Left ventricle myocardium inferior (tissue), 1 donor: ENCODE measurements at places on chromosomes 5 and 9. TPM values are rescaled to one million over a fixed set of nuclear protein-coding genes. Genes with fewer than 3 reads are reported as not detected.

GRCh38 chr9:136372561-136373299 lies 739 bp downstream of the CARD9 start:
- peak; percentile 67 for DNase-seq

DNA sequence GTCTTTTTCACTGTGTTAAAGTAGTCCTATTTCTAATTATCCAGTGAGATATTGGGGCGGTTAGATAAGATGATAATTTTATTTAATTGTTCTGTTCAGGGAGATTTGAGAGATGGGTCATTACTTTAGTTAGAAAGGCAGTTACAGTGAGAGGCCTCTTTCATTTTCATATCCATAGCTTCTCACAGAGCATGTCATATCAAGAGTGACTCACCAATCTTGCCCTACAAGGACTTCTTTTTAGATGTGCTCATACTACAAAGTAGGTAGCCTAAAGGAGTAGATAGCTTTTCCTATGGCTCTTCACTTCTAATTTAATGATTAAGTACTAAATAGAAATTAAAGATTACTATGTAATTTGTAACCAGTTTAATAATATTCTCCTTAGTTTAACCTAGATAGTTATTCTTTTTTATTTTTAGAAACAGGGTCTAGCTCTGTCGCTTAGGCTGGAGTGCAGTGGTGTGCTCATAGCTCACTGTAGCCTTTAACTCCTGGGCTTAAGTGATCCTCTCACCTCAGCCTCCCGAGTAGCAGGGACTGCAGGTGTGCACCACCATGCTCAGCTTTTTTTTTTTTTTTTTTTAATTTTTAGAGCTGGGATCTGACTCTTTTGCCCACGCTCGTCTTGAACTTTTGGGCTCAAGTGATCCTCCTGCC lies 71.0 kb downstream of the FER start:
- no peak for DNase-seq

DNA sequence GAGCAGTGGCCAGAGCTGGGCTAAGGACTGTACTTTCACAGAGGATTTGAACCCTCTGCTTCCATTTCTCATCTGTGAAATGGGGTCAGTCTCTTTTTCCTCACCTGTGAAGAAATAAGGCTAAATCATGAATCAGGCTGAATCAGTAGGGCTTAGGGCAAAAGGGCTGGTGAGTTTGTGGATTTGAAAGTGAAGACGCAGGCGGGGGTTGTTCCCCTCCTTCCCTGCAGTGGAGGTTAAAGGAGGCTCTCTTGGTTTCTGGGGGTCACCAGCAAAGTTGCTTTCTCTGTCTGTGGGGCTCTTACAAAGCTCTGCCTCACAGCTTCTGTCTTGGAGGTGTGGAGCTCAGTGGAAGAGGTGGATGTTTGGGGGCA lies 17.6 kb upstream of the NDST1 start:
- no peak for DNase-seq

DNA sequence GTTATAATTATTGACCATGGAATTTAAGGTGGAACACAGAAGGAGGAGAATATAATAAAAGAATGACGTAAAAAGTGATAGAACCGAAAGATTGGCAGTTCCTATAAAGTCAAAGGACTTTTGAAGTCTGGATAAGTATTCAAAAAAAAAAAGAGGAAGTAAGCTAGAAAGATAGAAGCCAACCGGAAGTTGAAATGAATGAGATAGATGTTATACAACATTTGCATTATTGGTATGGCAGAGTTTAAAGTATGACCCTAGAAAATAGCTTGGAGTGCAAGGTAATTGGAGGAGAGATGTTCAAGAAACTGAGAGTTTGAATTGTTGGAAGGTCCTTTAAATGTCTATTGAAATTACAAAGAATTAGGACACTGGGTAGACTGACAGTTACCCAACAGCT lies 293.6 kb downstream of the FER start:
- DNase-seq, result no peak

DNA sequence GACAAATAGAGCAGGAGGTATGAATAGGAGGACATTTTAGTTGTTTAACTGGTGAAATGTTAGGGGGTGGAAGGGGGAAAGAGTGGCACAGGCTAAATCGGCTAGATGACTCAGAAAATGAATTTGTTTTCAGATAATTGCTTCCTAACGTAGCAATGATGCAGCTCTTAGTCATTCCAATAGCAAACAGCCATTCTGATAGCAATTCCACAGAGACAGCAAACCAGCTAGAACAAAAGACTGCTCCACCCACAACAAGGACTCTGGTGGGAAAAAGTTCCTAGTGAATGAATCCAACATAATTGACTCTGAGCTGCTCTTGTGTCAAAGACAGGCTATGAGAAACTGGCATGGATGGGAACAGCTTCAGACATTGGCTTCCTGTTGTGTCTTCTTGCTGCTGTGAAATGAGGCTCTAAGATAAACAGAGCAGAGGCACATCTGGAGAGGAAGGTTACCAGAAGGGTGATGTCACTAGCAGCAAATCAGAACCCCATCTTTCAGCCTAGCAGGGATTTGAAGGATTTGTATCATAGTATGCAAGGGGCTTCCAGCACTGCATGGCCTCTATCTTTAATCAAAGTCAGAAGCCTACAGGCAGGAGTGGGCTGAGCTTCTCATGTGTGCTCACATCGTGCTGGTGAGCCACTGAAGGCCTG lies 28.1 kb upstream of the F2RL1 start:
- DNase-seq, result no peak

The MLANA gene
- total RNA-seq, result not detected

- no peak for DNase-seq
Measured at GRCh38 chr9:114682846-114683245, 854 bp upstream of the TEX48 start.

GRCh38 chr5:180599590-180599914 lies 8.3 kb upstream of the SCGB3A1 start:
- DNase-seq, result no peak

The CCIN gene
- not detected for total RNA-seq

The TSSK1B gene
- not detected for total RNA-seq

The LCN1 gene
- not detected for total RNA-seq

GRCh38 chr5:75668445-75668844 lies 48.8 kb downstream of the POC5 start:
- no peak for DNase-seq

DNA sequence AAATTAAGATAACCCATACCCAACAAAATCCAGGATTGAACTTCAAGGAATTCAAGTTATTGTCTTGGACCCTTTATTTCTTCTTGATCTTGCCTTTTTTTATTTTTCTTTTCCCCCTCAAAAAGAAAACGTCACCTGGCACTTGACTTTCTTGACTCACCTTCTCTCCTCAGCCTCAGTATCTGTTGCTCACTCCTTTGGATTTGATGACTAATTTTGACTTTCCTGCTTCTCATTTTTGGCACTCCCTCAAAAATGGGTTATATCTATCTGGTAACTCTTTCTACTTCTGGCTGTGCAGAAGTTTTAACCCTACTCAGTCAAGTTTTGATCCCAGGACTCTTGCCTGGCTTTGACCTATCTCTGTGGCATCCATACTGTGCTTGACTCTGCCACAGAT lies 66.6 kb upstream of the SPATA31D4 start:
- DNase-seq, result no peak

DNA sequence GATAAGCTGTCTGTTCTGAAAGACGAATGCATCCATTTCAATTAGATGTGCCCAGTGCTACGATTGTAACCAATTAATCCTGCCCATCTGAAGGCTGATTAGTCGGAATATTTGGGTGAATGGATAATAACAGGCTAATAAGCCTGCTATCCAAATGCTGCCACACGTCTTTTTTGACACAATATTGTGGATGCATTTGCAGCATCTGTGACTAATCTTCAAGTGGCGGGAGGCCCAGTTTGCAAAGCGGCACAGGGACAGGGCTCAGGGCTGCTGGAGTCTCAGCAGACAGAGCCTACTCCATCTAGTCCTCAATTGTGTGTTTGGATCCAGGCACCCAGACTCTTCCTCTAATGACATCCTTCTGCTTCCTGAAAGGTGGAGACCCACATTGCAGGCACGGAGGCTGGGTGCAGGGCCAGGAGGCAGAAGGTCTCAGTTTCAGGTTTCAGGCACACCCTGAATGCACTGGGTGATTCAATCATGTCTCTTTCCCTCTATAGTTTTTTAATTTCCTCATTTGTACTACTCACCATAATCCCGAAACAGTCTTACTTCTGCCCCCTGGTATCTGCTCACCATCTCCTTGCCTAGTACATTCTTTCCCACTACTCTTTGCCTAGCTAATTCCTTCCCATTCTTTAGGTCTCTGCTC lies 169.6 kb downstream of the ASTN2 start:
- no peak for DNase-seq

GRCh38 chr9:113184539-113184938 lies 33.7 kb downstream of the SLC31A2 start:
- DNase-seq, result no peak

The NDUFS4 gene
- 187 TPM for total RNA-seq

- no peak for DNase-seq
Measured at GRCh38 chr5:169826618-169827017, 153.7 kb downstream of the INSYN2B start.

The FGF18 gene
- total RNA-seq, result 30.4 TPM

- peak; percentile 56 for DNase-seq
Measured at GRCh38 chr5:74206579-74207550, 433.7 kb downstream of the ENC1 start.

GRCh38 chr5:168261227-168261571 lies 30.2 kb upstream of the WWC1 start:
- peak; percentile 35 for DNase-seq

- DNase-seq, result no peak
Measured at GRCh38 chr5:66808663-66809062, 212.5 kb downstream of the MAST4 start.

- DNase-seq, result peak; percentile 22
Measured at GRCh38 chr9:5582835-5583195, 46.1 kb upstream of the RIC1 start.

The LMNB1 gene
- 1.8 TPM for total RNA-seq

DNA sequence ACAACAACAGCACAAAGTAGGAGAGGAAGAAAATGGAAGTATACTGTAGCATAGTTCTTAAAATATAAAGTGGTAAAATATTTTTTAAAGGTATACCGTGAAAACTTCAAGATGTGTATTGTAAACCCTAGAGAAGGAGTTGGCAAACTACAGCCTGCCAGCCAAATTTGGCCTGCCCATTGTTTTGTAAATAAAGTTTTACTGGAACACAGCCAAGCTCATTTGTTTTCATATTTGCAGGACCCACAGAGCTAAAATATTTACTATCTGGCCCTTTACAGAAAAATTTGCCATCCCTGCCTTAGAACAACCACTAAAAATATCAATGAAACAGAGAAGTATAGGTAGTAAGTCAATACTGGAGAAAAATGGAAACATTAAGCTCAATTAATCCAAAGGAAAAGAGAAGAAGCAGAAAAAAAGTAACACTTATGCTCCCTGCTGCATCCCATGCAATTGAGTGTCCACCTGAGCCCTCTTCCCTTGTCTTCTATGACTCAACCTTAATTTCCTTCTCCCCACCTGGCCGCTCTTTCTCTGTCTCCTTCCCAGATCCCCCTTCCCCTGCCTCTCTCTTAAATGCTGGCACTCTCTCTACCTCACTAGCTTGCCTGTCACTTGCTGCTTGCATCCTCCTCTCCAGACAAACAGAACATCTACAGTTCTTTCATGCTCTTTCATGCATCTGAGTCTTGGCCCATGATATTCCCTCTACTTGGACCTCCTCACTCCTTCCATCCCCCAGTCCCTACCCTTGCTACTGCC lies 50.6 kb upstream of the FER start:
- DNase-seq, result no peak

The HTR1A gene
- not detected for total RNA-seq

GRCh38 chr5:82004511-82004910 lies 32.7 kb downstream of the ATG10 start:
- DNase-seq, result no peak

- DNase-seq, result no peak
Measured at GRCh38 chr5:16957304-16958196, 21.5 kb upstream of the MYO10 start.

The OR1L4 gene
- total RNA-seq, result not detected

GRCh38 chr9:89550346-89550927 lies 52.5 kb upstream of the SEMA4D start:
- DNase-seq, result no peak

DNA sequence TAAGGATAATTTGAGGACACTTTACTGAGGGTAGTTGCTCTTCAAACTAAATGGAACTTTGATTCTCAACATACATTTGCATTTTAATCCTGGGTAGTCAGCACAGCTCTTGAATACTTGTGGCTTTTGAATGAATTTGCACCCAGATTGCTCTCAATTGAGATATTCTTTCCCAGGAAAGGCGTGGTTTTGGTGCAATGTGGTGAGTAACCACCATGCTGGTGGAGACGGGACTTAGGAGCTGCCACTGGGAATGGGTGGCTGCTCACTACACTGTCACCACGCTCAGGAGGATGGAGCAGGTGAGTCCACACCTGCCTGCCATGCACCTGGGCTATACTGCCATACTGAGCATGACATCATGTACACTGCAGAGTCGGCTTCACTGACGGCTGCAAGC lies 99.2 kb downstream of the IRX1 start:
- DNase-seq, result no peak

The CDH9 gene
- not detected for total RNA-seq

DNA sequence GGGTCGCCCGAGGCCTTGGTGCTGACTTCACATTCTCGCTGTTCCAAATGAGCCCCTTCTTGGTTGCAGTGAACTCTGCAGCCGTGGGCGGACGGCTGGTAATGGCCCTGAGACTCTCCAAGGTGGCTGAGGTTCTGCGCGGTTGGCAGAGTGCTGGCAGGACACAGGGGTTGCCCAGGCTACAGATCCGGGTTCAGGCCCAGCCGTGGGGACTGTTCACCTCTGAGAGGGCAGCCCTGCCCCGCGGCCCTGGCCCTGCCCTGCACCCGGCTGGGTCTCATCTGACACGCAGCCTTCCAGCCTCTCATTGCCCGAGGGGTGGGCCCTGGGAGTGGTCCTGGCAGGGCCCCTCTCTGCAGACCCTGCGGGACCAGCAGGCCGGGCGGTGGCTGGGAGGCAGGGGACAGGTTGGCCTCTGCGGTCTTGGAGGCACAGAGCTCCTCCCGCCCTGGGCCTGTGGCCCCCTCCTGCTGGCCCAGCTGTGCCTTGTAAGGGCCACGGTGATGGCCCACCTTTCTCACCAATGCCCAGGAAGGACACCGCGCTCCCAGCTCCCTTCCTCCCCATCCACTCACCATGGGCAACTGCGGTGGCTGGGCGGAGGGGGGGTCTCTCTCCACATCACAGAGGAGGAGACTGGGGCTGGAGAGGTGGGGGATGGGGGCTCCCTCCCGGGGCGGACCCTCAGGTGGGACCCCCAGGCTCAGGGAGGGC lies 51.6 kb downstream of the AHRR start:
- DNase-seq, result no peak
